ENCODE measurements at places on chromosomes 5 and 9.
A peak's percentile ranks its signal among the peaks of the same experiment; 100 is the strongest.

GRCh38 chr5:78109891-78110324 lies 184.6 kb downstream of the AP3B1 start:
- DNase-seq = no peak

GRCh38 chr5:2192496-2192895 lies 309.8 kb upstream of the IRX4 start:
- DNase-seq = no peak

- no peak for DNase-seq
Observed at GRCh38 chr5:93586736-93587596, 3.9 kb downstream of the NR2F1 start.

- no peak for DNase-seq
Observed at GRCh38 chr9:98107926-98108325, 11.1 kb downstream of the TRIM14 start.

DNA sequence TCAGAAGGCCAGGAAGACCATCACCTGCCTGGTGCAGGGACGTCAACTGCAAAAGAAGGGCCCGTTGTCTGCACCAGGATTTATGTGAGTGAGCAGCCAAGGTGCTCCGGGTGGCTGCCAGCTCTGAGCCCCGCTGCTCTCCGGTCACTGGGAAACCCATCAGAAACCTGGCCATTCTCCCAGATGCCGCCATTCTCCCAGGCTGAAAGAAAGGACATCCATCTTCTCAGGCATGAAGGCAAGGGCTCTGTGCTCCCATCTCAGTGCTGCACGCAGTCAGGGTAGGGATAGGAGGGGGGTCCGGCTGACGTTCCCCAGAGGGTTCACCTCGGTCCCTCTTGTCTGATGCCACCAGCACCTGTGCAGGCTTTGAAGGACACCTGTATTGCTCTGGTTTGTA lies 158.4 kb downstream of the ERCC6L2 start:
- DNase-seq = no peak

- DNase-seq = peak; percentile 90
Observed at GRCh38 chr5:56148453-56148971, 84.6 kb downstream of the ANKRD55 start.

- DNase-seq = no peak
Observed at GRCh38 chr5:65022932-65023331, 254.2 kb downstream of the CWC27 start.

DNA sequence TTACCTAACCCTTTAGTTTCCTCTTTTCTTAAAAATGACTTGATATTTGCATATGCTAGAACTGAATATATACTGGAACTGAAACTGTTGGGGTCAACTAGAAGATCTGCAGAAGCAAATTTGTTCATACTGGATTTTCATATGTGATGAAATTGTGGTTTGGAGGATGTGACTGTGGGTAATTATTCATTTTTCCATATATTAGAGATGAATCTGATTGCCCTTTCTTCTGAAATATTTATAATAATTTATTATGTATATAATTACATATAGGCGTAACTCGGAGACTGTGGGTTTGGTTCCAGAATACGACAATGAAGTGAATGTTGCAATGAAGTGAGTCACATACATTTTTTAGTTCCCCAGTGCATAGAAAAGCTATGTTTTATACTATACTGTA lies 149.1 kb downstream of the ATP10B start:
- DNase-seq = no peak

DNA sequence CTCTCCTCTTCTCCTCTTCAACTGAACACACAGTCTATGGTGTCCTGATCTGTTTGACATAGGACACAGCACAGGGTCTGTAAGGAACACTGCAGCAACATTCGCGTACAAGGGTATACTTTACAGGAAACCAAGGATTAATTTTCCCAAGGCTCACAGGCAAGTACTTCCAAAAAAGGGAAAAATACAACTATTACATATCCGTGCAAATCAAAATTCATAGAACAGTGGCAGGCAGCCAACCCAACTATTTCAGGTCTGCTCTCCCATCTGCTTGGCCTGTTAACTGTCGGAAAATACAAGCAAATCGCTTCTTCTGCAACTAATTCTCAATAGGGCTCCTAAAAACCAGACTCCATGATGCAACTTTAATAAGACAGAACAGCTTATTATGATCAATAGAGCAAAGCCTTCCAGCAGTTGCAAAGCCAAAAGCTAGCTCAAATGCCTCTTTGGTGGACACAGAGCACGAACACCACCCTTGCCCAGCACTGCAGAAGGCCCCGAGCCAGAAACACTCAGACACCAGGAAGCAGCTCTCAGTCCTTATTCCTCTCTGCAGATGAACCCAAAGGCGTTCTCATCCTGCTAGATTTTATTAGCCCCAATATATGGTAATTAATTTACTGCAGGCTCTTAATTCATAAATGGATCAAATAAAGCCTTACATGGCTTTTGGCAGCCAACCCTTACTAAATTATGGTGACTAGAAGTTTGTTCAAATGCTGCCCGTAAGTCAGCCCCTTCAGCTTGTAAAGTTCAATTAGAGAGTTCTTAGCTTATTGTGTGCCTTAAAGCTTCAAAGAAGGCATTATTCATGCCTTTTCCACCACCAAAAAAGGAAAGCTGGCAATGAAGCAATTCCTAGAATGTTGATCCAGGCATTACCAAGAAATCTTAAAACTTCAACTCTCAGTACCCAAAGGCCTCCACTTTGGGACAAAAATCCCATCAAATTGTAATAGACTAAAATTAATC lies 68.8 kb downstream of the ZNF608 start:
- no peak for DNase-seq

- no peak for DNase-seq
Observed at GRCh38 chr5:54159893-54160195, 150.5 kb downstream of the ARL15 start.

DNA sequence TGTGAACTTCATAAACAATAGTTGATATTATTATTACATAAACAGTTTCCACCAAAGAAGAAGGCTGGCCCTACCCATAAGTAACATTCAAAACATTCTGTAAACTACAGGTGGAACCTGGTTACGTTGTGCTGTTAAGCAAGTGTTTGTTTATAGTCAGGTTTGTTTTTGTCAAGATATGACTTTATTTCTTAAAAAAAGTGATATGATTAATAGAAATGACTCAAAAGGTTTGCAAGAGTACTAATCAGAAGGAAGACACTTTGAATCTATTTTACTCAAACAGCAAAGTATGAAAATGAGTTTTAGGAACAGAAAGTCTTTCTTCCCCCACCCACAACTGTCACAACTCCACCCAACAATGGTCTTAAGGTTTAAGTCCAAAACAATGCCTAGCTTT lies 220.8 kb downstream of the PLK2 start:
- no peak for DNase-seq

DNA sequence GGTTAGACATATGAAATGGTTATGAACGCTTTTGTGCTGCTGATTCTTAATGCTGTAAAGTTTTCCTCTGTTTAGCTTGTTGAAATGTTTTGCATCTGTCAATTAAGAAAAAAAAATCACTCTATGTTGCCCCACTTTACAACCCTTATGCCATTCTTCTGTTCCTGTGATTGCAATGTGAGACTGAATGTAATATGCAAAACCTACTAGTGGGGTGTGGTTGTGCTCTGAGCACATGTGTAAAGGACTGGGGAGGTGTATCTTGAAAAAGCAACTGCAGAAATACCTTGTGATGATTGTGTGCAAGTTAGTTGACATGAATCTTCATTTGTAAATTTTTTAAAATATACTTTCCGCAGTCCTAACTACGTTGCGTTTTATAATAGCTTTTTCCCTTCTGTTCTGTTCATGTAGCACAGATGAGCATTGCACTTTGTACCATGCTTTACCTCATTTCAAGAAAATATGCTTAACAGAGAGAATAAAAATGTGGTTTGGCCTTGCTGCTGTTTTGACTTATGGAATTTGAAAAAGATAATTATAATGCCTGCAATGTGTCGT lies 357.0 kb upstream of the PIK3R1 start:
- no peak for DNase-seq

DNA sequence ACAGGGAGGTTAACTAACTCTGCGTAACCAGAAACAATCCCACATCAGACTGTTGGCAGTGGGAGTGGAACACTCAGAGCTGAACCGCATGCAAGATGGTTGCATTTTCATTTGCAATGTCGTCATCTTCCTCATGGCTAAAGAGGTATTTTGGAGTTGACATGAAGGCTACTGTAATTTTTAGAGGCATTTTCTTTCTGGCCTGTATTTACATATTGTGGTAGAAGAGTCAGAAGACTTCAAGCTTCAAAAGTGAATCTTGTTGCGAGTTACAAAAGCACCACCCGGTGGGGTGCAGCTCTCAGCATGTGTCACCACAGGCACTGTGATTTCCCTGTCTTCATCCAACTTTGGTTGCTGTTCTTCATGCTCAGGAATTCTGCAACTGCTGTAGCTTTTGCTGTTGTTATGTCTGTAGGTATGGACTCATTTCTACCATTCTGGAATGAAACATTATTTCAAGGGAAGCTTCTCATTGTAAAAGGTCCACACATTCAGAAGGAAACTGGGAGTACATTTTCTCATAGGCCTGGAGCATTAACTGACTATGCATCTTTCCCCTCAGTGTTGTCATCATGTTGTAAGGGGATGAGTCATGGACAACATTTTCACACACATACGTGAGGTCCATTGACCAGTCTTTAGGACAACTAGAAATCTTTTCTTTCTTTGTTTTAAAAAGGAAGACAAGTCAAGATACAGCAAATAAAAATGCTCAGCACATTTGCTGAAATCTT lies 35.4 kb upstream of the GDNF start:
- DNase-seq = no peak

DNA sequence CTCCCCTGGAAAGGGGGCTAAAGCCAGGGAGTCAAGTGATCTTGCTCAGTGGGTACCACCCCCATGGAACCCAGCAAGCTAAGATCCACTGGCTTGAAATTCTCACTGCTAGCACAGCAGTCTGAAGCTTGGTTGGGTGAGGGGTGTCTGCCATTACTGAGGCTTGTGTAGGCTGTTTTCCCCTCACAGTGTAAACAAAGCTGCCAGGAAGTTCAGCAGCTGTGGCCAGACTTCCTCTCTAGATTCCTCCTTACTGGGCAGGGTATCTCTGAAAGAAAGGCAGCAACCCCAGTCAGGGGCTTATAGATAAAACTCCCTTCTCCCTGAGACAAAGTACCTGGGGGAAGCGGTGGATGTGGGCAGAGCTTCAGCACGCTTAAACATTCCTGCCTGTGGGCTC lies 17.1 kb upstream of the EPB41L4A start:
- DNase-seq = no peak

DNA sequence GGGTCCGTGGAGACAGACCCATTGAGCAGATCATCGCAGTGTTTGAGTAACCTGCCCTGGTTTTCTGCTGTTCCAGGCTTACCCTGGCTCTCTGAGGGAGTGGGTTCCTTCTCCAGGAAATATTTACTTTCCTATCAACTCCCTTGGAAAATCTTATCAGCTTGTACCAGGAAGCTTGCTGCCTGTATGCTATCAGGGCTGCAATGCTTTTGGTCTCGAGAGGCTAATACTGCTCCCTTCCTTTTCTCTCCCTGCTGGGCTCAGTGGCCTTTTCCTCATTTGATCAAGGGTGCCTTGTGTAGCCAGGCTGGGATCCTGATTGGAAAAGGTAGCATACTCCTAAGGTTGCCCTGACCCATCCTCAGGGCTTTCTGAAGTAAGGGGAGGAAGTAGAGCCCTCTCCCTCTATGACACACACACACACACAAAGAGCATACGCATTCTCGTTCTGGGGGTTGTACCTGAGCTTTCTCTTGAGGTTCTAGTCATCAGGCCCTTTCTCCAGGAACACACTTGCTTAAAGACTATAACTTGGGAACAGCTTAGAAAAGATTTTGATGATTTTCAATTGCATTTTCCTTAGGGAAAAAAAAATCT lies 41.6 kb downstream of the CYSTM1 start:
- DNase-seq = no peak

DNA sequence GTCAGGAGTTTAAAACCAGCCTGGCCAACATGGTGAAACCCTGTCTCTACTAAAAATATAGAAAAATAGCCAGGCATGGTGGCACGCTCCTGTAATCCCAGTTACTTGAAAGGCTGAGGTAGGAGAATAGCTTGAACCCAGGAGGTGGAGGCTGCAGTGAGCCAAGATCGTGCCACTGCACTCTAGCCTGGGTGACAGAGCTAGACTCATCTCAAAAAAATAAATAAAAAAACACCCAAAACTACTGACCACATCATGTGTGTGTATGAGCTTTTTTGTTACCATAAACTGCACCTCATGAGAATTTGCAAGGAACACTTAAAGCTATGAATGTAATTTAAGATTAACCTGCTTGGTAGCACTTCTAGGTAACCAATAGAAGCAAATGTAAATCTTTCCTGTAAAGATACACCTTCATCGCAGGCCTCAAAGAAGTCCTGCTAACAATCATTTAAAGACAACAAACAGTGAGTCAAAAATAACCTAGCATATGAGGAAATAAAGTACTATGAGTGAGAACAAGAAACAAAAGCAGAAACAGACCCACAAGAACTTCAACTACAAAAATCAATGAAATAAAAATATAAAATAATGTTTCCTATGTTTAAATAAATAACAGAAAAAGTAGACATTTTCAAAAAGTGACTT lies 13.0 kb downstream of the SLC38A9 start:
- DNase-seq = no peak

GRCh38 chr5:159211729-159212174 lies 2.4 kb upstream of the RNF145 start:
- no peak for DNase-seq

- no peak for DNase-seq
Observed at GRCh38 chr5:146344155-146345118, 5.8 kb downstream of the POU4F3 start.

DNA sequence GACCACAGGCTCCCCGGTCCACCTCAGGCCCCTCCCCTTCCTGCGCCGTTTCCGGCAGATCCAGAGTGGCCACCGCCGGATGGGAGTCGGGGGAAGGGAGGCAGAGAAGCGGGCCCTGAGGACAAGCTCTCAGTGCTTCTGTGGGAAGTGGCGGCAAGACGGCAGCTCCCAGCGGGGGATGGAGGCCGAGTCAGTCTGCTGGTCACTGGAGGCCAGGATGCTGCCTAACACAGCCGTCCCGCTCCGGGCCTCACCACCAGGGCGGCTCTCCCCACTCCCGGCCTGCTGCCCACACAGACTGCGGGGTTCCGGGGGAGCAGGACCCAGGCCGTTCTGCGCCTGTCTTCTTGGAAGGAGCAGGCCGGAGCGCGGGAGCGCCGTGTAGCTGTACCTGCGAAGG lies 31.4 kb downstream of the FXN start:
- DNase-seq = no peak

DNA sequence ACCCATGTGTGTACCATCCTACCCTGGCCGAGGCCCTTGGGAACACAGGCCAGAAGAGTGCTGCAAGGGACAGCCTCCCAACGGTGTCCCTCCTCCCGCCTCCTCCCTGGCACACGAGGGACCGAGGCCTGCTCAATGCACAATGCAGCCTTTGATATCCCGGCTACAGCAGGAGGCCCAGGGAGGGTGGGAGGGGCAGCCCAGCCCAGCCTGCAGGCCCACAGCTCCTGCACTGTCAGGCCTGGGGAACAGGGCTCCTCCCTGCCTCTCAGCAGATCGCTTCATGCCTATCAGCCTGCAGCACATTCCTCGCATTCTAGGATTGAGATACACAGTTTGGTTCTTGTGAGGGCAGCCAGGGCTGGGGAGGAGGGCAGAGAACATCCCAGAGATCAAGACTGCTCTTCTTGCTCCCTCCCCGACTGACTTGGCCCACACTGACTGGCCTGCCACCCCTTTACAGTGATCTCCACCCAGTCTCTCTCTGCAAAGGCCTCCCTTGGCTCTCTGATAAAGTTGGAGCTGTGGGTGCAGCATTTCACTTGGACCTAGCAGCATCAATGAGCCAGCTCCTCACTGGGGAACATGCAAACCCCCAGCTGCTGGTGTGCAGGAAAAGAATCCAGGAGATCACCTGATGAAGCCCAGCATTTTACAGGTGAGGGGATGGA lies at the start of gene SH3TC2:
SH3TC2 (minus strand) TSS at position 46 of the 671 bp plus-strand sequence; CDS start at position 6, 40 bp downstream.
- DNase-seq = no peak

All from NCI-H187 (cell line).